Stimulated activated CD4-positive, alpha-beta T cell treated with anti-CD3 and anti-CD28 coated beads, Interleukin-2, amount 100 ng/mL, for 24 hours (primary cell): ENCODE measurements at places on chromosomes 7 and 10.

GRCh38 chr10:35934642-35934995, 292.5 kb upstream of the FZD8 start:
- DNase-seq, result no peak

DNA sequence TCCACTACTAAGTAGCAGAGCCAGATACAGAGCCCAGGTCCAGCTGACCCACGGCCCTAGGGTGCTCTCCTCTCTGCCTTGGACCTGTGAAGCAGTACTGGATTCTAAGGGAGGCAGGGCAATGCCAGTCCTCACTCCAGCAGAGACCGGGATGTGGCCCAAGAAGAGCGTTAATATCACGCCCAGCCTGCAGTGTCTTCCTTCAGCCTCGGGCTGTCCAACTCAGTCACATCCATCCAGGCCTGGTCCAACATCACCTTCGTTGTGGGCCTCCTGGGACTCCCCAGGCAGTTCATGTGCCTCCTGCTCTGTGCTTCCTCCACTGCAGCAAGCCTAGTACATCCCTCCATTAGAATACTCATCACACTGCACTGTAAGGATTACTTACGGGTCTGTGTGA, 114.5 kb downstream of the GRID1 start:
- no peak for DNase-seq

DNA sequence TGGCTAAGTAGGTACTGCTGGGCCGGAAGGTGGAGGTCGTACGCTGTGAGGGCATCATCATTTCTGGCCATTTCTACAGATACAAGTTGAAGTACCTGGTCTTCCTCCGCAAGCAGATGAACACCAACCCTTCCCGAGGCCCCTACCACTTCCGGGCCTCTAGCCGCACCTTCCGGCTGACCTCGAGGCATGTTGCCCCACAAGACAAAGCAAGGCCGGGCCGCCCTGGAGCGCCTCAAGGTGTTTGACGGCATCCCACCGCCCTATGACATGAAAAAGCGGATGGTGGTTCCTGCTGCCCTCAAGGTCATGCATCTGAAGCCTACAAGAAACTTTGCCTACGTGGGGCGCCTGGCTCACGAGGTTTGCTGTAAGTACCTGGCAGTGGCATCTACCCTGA, 56.8 kb downstream of the ATXN7L1 start:
- DNase-seq, result no peak

GRCh38 chr10:11149807-11150141, 132.1 kb downstream of the CELF2 start:
- no peak for DNase-seq

GRCh38 chr7:112074464-112074863, 131.7 kb downstream of the DOCK4 start:
- DNase-seq, result no peak

GRCh38 chr7:40536421-40536820, 401.6 kb downstream of the SUGCT start:
- DNase-seq, result no peak

- DNase-seq, result no peak
Observed at GRCh38 chr7:130114374-130114773, 44.0 kb downstream of the KLHDC10 start.

DNA sequence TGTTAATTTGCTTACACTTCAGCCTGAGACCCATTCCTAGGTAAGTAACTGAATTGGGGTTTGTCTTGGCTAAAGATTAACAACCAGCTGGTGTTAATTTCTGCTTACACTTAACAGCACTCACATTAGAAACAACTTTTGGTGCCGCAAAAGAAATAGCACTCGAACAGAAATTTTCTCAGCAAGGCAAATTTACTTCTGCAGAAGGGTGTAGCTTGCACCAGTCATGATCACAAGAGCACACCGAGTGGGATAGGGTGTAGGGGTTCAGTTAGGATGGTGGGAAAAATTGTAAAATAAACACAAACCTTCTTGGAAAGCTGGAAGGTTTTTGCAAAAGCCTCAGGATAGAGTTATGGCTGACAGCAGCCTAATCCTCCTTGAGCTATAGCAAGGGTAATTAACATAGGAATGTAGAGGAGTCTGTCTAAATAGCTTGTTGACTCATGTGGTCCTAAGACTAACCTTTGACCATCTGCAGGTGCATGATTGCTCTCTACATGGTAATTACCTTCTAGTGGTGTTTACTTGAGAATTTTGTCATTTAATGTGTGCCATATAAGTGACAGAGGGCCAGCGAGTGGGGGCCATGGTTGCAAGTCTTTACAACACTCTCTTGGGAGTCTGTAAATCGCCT, 67.8 kb upstream of the CDK13 start:
- DNase-seq, result no peak

DNA sequence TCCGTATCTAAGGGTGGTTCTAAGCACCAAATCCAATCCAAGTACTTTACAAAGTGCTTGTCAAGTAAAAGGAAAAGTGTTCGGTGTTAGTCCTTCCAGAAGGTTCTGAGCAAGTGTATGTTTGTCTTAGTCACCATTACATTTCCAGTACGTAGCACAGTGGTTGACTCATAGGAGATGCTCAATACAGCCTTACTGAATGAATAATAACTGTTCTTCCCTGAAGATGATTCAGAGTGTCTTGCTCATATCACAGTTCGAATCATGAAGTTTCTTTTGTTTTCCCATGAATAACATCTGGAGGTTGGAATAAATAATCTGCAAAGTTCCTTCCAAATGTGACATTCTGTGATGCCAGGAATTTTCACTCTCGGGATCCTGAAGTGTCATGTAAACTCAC, 53.4 kb downstream of the WNT2 start:
- no peak for DNase-seq

- no peak for DNase-seq
Observed at GRCh38 chr10:98262571-98262970, 5.4 kb downstream of the LOXL4 start.

GRCh38 chr7:129202058-129202777, 13.8 kb downstream of the SMO start:
- DNase-seq, result no peak

DNA sequence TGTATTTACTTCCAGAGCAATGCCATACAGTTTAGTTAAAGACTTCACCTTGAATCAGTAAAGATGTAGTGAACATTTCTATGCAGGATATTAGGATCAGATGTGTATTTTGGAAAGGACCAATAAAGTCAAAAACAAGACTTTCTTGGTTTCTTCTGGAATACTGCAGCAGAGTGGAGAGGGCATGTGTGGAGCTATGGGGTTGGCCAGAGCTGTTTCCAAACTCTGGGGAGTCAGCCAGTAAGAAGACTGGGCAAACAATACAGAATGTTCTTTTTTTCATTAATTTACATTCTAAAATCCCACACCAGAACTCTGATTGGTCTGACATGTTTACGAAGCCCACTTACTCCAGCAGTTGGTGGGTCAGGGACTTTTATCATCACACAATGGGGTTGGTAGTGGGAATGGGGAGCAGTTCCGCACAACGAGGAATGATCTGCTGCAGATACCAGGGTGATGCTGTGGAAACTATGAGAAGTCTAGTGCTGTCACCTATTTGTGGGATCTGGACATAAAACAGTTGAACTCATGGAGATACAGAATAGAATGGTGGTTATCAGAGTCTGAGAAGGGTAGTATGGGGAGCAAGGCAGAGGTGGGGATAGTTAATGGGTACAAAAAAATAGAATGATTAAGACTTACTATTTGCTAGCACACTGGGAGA, 267.7 kb downstream of the MALRD1 start:
- no peak for DNase-seq

DNA sequence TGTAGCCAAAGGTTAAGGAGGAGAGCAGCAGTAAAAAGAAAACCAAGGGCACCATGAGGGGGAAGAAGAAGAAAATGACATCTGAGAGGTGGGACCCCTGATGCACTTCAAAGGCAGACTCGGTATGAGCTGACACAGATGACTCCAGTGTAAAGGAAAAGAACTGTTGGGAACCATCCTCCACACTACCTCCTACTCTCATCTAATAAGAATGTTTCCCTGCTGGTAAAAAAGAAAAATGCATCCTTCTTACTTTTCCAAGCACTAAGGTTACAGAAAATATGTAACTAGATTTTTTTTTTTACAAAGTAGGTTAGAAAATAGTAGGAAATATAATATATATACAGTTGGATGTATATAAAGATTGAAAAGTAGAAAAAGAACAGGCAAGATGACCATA, 16.9 kb downstream of the TAS2R41 start:
- no peak for DNase-seq

- no peak for DNase-seq
Observed at GRCh38 chr10:100775386-100775785, 30.0 kb downstream of the PAX2 start.

DNA sequence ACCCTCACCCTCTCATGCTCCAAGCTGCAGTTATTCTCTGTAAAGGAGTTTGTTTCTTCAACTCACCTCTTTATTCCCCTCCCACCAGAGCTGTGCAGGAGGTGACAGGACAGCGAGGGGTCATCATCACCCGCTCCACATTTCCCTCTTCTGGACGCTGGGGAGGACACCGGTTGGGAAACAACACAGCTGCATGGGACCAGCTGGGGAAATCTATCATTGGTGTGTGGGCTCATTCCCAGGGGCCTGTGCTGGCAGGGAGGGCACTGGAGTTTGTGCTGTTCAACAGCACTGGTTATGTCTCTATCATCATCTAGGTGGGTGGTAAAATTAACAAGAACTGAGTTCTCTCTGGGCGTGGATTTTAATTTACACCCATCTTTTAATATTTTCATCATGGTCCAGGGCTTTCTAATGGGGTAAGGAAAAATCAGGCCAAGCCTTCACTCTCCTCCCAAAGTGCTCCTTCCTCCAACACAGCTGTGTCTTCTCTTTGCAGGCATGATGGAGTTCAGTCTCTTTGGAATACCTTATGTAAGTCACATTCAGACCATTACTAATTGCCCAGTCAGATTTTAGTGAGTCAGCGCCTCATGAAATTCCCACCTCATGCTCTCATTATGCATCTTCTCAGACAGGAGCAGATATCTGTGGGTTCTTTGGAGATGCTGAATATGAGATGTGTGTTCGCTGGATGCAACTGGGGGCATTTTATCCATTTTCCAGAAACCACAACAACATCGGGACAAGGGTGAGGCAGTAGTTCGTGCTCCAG, 61.6 kb downstream of the PRSS58 start:
- DNase-seq, result no peak

DNA sequence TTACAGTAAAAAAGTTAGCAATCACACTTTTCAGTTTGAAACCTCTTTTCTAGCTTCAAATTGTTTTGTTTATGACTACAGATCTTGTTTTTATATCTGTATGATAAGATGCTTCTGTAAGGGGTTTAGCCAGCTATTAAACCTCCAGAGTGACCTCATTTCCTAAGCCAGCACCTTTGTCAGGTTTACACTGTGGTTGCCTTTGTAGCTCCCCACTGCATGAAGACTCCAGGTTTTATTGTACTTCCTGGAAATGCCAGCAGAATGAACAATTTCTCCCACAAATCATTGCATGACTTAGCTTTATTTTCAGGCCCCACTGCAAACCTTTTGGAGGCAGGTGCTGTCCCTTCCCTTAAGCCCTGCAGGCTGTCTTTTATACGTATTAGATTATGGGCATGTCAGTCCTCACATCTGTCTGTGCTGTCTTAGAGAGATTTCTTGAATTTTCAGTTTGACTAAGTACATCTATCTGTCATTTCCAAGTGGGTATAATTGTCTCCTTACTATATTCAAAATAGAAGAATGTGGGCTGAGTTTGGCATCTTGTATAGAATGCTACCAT, 8.2 kb upstream of the AGR3 start:
- no peak for DNase-seq

DNA sequence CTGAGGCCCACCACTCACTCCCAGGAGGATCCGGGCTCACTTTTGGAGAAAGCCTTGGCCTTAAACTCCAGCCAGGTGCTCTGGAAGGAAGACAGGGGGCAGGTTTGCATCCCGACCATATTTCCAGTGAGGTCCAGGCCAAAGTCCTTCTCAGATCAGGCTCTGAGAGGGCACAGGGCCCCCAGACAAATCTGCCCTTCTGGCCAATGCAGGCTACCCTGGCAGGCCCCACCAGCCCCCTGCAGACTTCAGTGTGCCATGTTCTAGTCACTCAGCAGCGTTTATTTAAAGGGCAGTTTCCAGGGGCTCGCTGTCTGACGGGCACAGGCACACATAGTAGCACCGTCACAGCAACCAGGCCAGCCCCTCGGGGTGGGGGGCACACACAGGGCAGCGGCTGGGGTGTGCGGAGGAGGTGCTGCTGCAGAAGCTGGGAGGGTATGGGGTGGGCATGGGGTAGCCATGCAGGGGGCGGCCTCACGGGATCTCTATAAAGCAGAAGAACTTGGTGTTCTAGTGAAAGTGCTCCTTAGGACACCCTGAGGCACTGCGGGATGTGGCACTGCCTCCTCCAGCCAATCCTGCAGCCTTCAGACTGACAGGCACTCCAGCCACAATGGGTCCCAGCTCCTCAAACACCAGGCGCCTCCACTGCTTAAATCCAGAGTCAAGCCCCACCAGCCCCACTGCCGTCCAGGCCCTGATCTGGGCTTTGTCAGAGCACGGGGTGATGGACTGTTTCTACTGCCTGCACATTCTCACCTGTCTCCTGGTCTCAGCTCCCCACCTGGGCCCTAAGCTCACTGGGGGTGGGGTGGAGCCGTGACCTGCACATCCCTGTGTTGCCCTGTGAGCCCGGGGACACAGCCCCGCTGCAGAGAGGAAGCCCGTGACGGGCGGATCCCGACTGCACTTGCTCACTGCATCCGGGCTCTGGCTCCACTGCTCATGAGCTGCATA, 9.6 kb upstream of the PYROXD2 start:
- DNase-seq, result no peak

GRCh38 chr7:107744345-107744750, 406 bp downstream of the CBLL1 start:
- DNase-seq, result no peak

GRCh38 chr7:84637568-84638338, 443.2 kb upstream of the SEMA3A start:
- no peak for DNase-seq

- DNase-seq, result no peak
Observed at GRCh38 chr10:93756118-93756517, 1.6 kb upstream of the LGI1 start.

DNA sequence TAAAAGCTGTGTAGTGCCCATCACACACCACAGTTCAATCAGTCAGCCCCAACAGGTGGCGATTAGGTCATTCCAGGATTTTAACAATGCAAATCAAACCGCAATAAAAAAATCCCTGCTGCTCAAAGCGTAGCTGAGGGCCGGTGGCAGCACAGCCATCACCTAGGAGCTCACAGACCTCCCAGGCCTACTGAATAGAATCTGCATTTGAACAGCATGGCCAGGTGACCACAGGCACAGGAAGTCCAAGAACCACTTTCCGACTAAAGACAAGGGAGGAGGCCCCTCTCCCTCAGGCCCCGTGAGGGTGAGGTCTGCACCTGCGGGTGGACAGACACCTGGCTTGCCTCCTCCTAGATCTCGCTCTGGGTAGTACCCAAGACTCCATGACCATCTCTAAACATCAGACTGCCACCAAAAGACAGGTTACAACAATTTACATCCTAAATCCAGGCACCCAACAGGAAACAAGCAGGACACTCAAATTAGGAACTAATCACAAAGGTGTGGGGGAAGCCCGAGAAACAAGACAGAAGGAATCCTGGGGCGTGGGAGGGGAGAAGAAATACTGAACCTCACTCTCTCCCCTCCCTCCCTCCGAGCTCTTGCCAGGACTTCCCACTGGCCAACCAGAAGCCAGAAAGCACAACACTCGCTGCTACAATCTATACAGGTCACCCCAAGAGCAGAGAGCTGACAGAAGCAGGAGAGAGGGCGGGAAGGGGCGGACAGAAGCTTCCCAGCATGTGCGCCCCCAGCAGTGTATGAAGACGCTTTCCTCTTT, 19.2 kb downstream of the GNA12 start:
- no peak for DNase-seq
